ENCODE measurements at places on chromosomes 6 and 20.

GRCh38 chr6:81978230-81978629 lies 225.7 kb upstream of the TENT5A start:
- DNase-seq: no peak

GRCh38 chr6:108302386-108302785 lies 7.5 kb downstream of the AFG1L start:
- no peak for DNase-seq

GRCh38 chr6:13554929-13555333 lies 19.5 kb upstream of the SIRT5 start:
- DNase-seq: no peak

DNA sequence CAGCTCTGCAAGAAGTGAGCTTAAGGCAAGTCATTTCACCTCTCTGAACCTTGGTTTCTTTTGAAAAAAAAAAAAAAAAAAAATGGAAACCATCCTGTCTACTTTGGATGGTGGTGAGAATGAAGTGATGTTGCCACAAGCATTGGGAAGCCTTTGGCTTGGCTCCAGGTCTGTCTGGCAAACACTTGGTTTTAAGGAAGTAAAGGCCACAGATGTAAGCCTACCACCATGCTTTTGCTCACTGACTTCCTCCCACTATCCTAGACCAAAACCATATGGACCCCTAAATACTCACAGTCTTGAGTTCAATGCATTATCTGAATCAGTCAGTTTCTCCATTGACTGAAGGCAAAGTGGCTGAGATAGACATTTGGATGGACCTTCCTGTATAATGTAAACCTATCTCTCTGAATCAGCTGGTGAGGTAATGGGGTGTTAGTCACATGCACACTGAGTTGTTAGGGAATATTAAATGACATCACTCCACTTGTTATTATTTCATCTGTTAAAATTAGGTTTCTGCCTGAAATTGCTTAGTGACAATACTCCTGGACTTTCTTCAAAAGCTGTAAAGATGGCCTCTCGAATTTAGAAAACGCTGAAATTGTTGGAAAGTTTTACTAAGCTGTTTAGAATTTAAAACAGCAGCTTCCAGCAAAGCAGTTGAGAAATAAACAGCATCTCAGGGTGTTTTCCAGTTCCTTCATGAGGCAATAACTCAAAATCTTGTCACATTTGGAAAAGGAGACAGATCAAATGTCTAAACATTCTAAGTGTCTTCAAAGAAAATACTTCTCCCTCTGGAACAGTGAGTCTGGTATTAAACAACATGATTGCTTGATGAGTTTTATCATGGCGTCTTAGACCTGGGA lies 833.5 kb downstream of the DHX35 start:
- no peak for DNase-seq

GRCh38 chr6:124907596-124907995 lies 54.6 kb upstream of the RNF217 start:
- no peak for DNase-seq

GRCh38 chr20:16083639-16084280 lies 489.5 kb downstream of the KIF16B start:
- DNase-seq: no peak
